Stimulated activated CD8-positive, alpha-beta memory T cell treated with anti-CD3 and anti-CD28 coated beads, Interleukin-15, amount 100 ng/mL, for 24 hours (primary cell): ENCODE measurements at places on chromosomes 6 and 20.
A peak's percentile ranks its signal among the peaks of the same experiment; 100 is the strongest.

DNA sequence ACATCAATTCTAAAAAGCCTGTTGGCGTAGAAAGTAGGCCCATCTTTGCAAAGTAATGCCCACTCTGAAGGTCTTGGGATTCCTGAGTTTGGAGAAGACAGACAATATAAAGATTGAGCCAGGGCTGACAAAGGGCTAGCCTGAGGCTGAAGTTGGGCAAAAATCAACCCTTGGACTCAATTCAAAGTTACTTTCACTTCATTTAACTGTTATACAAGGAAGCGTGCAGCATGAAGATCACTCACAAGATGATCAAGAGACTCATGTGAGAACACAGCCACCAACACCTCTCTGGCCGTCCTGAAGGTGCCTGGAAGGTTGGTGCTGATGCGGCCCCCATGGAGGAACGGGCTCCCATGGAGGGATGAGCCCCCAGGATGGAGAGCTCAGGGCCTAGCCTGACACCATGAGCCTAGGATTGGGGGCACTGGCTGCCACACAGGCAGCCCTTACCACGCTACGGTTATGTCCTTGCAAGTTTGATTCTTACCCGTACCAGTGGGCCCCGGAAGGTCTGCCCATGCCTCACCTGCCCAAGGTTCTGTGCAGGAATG lies 26.6 kb downstream of the FOXC1 start:
- no peak for DNase-seq

DNA sequence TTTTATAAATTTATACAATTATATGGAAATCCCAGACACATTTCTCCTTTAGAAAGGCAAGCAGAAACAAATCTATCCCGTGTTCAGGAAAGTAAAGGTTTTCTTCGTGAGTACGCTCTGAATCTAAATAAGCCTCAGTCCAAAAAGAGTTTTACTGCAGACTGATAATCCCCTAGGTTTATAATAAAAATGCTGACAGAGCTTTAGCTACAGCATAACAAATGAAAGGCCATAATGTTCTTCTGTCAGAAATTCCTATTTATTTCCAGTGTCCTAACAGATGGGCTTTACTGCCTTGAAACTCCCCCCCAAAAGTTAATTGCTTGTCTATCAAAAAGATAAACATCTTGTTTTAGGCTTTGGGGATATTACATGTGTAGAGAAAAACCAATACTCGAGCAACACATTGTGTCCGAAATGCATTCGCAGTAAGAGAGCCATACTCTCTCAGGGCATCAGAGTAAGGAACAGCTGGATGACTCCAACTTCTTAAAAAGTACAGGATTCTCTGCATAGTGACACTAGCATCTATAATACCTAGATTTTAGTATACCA lies 109.0 kb downstream of the PRKN start:
- DNase-seq, result no peak

GRCh38 chr20:32352121-32352720 lies 5.9 kb upstream of the ASXL1 start:
- no peak for DNase-seq

- DNase-seq, result no peak
These were observed 65.5 kb downstream of the NRN1 start for GRCh38 chr6:5941188-5941587.

DNA sequence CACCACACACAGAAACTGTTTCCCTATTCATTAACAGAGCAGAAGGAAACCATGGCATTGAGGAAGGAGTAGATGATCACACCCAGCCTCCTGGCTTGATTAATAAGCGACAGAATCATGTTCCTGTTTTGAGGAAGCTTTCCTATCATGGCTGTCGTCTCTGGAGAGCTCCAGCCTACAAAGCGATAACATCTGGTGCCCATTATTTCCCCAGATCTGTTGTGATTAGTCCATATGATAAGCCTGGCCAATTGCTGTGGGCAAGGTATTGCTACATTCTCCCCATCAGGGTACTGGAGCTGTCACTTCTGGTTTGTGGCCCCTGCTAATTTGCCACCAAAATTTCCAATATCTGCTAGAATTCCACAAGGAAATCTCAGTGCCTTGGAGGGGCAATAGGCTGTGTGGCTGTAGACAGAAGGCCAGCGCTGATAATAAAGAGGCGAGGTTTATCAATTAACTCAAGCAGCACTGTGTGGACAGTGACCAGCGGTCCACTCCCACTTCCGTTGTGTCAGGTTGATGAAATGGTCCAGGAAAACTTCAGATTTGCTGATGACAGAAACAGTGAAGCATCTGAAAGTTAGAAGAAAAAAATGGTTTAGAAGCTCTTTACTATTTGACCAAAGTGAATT lies 66.4 kb downstream of the OLIG3 start:
- no peak for DNase-seq

- peak; percentile 76 for DNase-seq
These were observed 78.0 kb downstream of the PTPN1 start for GRCh38 chr20:50588034-50588736.

DNA sequence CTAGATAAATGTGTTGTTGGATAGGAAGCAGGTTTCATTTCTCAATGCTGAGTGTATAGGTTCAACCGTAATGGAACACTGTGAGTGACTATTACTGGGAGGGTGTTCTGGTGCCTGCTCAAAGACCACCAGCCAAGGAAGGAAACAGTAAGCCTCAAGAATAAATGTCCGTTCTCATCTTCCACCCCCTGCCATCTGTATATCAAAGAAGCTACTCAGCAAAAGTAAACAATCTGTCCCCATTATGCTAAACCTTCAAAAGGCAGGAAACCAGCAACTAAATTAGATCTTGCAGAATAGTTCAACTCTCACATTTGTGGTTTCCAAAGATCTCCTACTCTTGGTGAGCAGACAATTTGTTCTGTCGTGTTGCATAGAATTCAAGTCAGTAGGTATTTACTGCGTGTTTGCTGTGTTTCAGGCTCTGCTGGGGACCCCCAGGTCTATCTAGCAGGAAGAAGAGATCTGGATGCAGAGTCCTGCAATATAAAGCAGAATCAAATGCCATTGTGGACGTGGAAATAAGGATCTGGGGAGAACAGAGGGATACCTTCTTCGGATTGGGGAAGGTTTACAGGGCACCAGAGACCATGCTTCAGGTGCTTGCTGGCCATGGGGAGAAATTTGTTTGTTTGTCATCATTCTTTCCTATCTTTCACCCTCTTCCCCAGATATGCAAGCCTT lies 87.3 kb downstream of the SCML4 start:
- no peak for DNase-seq

DNA sequence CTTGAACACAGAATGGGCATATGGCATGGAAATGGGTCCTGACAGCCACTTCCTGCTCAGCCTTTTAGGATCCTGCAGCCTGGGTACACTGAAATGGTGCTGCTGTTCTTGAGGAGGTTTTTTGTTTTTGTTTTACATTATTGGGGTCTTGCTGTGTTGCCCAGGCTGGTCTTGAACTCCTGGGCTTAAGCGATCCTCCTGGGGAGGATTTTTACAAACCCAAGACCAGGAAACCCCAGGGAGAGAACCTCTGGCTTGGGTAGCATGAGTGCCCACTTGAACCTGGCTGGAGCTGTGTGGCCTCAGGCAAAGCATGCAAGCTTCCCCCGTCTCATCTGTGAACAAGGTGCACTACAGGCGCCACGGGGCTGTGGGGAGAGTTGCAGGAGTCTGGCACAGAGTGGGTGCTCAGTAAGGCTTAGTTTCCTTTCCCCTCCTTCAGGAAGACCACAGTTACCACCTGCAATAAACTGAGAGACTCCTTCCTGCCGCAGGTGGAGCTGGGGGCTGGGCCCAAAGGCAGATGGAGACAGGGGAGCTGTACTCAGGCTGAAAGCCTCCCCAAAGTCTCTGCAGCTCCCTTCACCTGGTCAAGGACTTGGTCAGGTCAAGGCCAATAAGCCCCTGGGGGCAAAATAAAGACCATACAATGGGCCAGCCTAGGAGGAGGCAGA lies 1.8 kb downstream of the SLA2 start:
- DNase-seq, result peak; percentile 20

GRCh38 chr6:100574836-100575235 lies 110.1 kb upstream of the SIM1 start:
- DNase-seq, result no peak

GRCh38 chr6:111673937-111674336 lies 68.3 kb upstream of the TRAF3IP2 start:
- no peak for DNase-seq

DNA sequence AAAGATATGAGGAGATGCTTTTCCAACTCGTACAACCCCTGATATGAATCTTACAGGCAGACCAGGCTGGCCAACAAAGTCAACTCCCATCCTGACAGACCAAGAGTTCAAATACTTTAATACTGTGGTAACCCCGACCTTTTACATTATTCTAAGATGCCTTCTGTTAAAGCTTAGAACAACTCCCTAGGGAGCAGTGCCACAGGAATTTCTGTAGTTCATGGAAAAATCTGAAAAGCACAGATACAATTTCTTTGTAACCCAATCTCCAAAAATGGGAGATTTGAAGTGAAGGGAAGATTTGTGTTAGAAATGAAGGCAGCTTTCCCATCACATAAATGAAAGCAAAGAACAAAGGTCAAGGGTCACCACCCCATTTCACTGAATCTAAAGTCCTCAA lies 151.3 kb upstream of the BEND6 start:
- no peak for DNase-seq

GRCh38 chr6:158772851-158773371 lies 46.3 kb downstream of the EZR start:
- DNase-seq, result no peak

GRCh38 chr6:95091823-95092436 lies 485.4 kb upstream of the MANEA start:
- no peak for DNase-seq

- no peak for DNase-seq
These were observed 141.6 kb upstream of the RREB1 start for GRCh38 chr6:6966127-6966526.

GRCh38 chr6:112218563-112218962 lies 35.8 kb downstream of the LAMA4 start:
- no peak for DNase-seq

- no peak for DNase-seq
These were observed 55.5 kb downstream of the ATP9A start for GRCh38 chr20:51712501-51713212.

DNA sequence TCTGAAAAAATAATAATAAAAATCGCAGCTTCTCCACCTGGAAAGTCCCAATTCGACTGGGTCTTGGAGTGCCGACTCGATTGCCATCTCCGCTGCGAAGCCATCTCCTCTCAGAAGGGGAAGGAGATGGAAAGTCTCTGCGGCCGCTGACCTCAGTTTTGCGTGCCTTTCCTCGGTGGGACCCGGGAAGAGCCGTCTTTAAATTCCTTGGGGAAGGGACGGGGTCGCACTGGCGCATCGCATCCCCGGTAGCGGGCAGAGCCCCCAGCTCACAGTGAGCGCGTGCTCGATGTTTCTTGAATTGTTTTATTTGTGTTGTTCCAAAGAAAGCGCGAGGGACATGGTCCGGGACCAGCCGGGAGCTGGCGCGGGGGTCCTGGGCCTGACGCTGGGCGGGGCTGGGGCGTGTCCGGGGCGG lies 270 bp upstream of the TIAM2 start:
- peak; percentile 4 for DNase-seq

GRCh38 chr20:38299963-38300362 lies 4.0 kb upstream of the BPI start:
- no peak for DNase-seq

- no peak for DNase-seq
These were observed 3.9 kb upstream of the LY6G6D start for GRCh38 chr6:31711233-31711632.

DNA sequence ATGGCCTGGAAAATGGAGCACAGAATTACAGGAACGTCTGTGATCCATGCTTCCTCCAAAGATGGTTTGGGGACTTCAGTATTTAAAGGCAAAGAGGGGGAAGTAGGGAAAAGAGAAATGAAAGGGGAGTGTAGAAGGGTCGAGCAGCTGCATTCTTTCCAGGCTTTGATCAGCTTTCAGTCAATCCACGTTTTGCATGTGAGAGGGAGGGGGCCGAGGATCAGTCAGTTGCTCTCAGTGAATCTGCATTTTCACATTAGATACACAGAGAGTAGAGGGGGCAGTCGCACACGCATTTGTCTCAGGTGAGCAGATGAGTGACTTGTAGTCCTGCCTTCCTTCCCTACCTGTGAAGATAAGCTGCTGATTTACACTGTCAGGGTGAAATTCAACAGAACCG lies 78.8 kb downstream of the FOXF2 start:
- no peak for DNase-seq
